MG63 (cell line): ENCODE measurements at places on chromosomes 2 and 18.

- DNase-seq = no peak
Measured at GRCh38 chr2:102159295-102159694, 16.7 kb downstream of the IL1R1 start.

DNA sequence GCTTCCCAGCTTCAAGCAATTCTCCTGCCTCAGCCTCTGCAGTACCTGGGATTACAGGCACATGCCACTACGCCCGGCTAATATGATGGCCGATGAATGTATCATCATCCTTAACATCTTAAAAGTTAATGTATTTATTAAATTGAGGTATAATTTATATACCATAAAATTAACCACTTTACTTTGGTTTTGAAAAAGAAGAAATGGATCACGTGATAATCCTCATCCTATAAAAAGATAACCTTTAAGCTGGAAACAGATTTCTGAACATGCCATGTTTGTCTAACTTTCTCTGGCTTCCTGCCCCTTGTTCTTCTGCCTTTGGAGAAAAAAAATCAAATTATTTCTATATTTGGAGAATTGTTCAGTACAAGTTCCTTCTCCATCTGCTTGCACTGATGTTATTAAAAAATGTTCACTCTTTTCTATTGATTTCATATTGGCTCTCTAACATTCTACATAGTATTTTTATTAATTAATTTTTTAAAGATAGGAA lies 57.0 kb upstream of the ACTR3 start:
- DNase-seq = no peak

DNA sequence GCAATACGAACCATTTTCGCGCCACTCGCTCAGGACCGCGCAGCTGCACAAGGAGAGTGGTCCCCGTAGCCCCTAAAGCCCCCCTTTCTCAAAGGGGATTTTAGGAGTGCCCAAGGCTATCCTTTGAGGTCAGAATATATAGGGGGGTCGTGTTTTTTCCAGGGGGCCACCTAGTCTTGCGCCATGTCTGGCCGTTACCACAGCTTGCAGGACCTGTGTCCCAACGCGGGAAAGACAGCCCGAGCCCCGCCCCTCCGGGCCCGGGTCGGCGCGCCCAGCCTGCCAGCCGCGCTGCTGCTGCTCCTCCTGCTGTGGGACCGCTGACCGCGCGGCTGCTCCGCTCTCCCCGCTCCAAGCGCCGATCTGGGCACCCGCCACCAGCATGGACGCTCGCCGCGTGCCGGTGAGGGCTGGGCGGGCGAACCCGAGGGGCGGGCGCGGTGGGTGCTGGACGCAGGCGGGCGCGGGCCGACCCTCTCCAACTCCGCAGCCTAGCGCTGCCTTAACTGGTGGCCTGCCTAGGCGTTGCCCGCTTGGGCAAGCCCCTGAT lies at the start of gene CDCA7:
Gene CDCA7, plus strand, starts transcription at position 291 of the 550 bp plus-strand sequence. Its CDS starts 92 bp downstream, at position 383.
- peak; percentile 85 for DNase-seq

DNA sequence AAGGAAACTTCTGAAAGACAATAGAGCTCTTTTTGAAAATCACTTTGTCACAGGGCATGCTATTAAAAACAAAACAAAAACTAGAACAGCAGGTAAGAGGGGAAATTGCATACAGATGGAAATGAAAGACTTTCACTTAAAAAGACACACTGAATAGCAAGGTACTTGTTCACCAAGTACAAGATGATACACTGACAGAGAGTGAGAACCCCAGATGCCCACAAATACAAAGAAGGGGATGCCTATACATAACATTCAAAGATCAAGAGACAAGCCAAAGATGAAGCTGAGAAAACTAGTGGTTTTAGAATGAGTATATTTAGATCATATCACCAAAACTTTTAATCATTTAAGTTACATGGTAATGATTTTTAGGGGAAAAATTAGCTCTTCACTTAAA lies 60.7 kb downstream of the ASXL2 start:
- DNase-seq = no peak

GRCh38 chr18:2536493-2536892 lies 34.8 kb downstream of the METTL4 start:
- no peak for DNase-seq

- no peak for DNase-seq
Measured at GRCh38 chr2:11775384-11775783, 29.0 kb downstream of the LPIN1 start.

GRCh38 chr2:228197504-228197903 lies 16.0 kb upstream of the SPHKAP start:
- no peak for DNase-seq

GRCh38 chr2:225025917-225026571 lies 16.2 kb downstream of the DOCK10 start:
- DNase-seq = peak; percentile 2

- DNase-seq = peak; percentile 11
Measured at GRCh38 chr2:192534072-192534471, 339.3 kb upstream of the TMEFF2 start.

DNA sequence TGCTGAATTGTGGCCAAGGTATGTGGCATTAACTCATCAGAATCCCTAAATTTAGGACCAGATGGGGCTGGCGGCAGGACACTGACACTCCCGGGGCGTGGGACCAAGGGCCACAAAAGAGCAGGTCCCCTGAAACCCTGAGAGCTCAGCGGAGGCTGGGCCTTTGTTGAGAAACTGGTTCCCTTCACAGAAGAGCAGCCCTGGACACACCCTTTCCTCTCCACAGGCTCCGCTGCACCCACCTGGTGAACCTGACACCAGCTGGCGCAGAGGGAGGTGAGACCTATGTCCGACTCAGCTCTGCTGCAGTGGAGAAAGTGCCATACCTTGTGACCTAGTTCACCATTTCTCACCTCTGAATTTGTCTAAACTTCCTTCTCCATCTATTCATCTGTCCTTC lies 119.5 kb downstream of the RTP5 start:
- DNase-seq = no peak

- no peak for DNase-seq
Measured at GRCh38 chr2:38968021-38968420, 78.3 kb downstream of the ARHGEF33 start.

- DNase-seq = peak; percentile 39
Measured at GRCh38 chr2:162317861-162318327, 590 bp downstream of the IFIH1 start.

DNA sequence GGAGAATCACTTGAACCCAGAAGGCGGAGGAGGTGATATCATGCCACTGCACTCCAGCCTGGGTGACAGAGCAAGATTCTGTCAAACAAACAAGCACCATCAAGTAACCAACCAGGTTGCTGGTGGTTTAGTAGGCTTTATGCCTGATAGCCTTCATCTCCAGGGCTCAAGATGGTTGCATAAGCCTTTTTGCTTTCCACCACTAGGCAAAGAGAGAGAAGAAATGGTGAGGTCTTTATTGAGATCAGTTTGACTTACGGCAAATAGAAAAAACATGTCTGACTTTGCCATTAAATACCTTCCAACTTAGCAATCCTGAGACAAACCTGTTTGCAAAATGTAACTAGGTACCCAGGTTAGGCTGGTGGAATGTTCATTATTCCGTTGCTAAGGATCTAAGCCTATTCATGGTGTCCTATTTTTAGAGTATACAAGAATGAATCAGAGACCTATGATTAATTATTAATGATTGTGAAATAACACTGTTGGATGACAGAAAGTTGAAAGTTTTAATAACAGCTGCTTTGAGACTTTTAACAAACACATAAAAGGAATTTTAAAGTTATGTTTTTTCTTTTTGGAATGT lies 53.5 kb upstream of the SLC38A11 start:
- no peak for DNase-seq

DNA sequence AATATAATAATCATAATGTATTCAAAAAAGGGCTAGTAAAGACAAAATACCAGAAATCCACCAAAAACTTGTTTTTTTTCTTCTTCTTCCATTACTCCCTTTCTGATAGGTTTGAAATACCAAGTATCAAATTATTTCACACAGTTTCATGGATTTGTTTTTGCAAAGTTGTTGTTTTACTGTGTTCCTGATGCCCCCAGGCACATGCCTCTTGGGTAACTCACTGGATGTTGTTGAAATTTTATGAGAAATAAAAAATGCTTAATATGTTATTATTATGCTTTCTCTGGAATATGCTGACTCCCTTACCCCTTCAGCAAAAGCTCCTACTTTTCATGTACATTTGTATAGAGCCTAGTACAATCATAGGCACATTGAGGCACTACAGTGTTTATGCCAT lies 419.6 kb downstream of the NRXN1 start:
- DNase-seq = no peak

- no peak for DNase-seq
Measured at GRCh38 chr2:227783404-227784138, 30.1 kb upstream of the CCL20 start.

GRCh38 chr2:201130524-201131186 lies 14.7 kb downstream of the CFLAR start:
- DNase-seq = peak; percentile 50

- no peak for DNase-seq
Measured at GRCh38 chr2:216426938-216427337, 14.7 kb downstream of the SMARCAL1 start.

DNA sequence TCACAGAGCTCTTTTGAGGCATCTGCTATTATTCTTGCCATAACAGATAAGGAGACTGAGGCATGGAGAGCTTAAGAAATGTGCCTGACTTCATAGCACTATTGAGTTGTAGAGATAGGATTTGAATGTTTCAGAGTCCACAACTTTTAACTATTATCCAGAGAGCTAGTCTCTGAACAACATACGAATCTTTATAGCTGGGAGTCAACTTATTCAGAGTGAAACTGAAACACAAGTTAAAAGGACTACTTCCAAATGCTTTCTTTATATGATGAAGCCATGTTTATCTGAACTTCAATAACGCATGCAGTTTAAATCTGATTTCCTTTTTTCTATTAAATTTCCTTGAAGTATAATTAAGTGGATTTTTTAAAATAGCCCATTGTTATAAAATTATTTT lies 268.8 kb downstream of the IKZF2 start:
- DNase-seq = no peak

GRCh38 chr18:58865701-58866065 lies 1.0 kb downstream of the ZNF532 start:
- DNase-seq = no peak

- no peak for DNase-seq
Measured at GRCh38 chr2:202821206-202822160, 50.1 kb downstream of the ICA1L start.

- no peak for DNase-seq
Measured at GRCh38 chr2:233422050-233422639, 67.9 kb downstream of the DGKD start.

- DNase-seq = no peak
Measured at GRCh38 chr18:9835113-9835755, 50.5 kb upstream of the TXNDC2 start.
